Stimulated activated CD8-positive, alpha-beta memory T cell treated with anti-CD3 and anti-CD28 coated beads, Interleukin-7, amount 100 ng/mL, for 1 hour (primary cell): ENCODE measurements at places on chromosomes 16 and 17.

DNA sequence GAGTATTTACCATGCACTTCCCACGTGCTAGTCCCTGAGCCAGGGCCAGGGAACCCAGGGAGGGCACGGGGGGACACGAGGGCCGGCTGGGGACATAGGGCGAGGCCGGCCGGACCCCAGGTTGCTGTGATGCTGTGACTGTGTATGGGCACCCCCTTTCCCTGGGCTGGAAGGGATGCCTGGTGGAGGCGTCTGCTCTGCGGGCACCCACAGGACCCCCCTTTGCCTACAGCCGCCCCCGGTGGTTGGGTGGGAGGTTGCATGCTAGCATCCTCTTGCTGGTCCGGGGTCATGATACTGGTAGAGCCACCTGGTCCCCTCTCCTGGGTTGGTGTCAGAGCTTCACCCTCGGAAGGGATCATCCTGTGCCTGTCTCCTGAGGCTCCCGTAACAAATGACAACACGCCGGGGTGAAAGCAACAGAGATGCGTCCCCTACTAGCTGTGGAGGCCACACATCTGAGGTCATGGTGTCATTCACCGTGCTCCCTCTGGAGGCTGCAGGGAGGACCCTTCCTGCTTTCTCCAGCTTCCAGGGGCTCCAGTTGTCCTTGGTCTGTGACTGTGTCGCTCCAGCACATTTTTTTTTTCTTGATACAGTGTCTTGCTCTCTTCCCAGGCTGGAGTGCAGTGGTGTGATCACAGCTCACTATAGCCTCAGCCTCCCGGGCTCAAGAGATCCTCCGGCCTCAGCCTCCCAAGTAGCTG lies 3.1 kb upstream of the CIAO3 start:
- no peak for DNase-seq

- DNase-seq, result no peak
These were observed 89.6 kb downstream of the CACNG3 start for GRCh38 chr16:24345704-24346103.

DNA sequence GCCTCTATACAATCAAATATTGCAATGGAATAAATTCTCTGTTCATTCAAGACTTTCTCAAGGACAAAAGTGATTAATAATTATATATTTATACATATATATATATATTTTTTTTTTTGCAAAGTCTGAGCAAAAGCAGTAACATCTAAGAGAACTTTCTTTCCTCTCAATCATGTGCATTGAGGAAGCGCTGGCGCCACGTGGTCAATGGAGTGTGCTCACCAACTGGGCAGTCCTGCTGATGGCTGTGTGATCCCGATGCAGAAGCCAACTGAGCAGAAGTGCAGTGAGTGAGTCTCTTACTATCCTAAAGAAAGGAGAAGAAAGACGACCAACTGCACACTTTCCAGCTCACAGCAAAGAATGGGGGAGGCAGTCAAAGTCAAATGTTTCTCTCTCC lies 37.2 kb upstream of the ULK2 start:
- DNase-seq, result no peak

DNA sequence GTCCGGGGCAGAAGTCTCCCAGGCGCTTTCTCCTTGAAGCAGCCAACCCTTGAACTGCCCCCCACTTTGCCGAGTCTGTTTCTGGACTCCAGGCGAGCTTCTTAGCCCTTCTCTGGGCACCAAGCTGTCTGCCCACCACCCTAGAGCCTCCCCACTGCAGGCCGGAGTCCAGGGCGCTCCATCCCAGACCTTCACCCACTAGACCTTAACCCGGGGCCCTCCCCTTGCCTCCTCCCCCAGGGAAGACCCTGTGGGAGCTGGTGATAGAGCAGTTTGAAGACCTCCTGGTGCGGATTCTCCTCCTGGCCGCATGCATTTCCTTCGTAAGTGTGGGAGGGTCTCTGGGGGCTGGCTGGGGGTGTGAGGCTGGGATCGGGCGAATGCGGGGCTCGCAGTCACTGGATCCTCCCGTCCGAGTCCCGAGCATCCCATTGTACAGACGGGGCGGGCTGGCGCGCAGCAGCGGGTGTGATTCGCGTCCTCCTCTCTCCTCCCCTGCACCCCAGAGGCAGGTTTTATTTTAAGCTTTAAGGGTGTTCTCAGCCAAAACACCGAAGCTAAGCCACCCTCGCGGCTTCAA lies 1.1 kb downstream of the ATP2A1 start:
- DNase-seq, result no peak

DNA sequence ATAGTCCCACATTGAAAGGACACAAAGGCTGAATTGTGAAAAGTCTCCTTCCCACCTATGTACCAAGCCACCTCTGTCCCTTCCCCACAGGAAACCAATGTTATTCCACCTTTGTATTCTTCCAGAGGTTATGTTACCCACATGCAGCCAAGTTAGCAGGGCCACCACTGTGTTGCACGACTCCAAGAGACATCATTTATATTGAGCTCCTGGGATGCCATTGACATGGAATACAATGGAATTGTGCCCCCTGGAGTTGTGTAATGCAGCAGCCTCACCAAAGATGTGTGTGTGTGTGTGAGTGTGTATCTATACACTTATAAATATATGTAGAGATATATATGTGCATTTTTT lies 21.6 kb upstream of the MSI2 start:
- DNase-seq, result no peak

GRCh38 chr17:75888484-75888883 lies 8.3 kb downstream of the TRIM65 start:
- no peak for DNase-seq

GRCh38 chr16:24689128-24689527 lies 40.3 kb upstream of the TNRC6A start:
- DNase-seq, result no peak

DNA sequence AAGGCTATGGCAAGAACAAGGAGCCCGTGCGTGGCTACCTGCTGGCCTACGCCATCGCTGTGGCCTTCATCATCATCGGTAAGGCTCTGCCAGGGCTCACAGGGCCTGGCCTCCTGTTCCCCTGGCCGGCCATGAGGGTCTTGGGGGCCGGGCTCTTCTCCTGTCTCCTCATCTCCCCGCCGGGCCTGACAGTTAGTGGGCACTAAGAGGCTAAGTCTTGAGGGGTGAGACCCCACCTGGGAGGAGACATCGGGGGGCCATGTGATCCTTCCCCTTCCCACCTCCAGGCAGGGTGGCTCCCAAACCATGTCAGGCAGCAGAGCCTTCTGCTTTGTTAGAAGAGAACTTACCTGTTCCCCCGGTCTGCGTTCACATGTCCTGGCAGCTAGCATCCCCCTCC lies 15.2 kb downstream of the SLC12A3 start:
- DNase-seq, result no peak

- DNase-seq, result no peak
These were observed 35.5 kb downstream of the CPNE2 start for GRCh38 chr16:57127836-57128235.

GRCh38 chr17:68133346-68134045 lies 98.0 kb downstream of the KPNA2 start:
- DNase-seq, result no peak

DNA sequence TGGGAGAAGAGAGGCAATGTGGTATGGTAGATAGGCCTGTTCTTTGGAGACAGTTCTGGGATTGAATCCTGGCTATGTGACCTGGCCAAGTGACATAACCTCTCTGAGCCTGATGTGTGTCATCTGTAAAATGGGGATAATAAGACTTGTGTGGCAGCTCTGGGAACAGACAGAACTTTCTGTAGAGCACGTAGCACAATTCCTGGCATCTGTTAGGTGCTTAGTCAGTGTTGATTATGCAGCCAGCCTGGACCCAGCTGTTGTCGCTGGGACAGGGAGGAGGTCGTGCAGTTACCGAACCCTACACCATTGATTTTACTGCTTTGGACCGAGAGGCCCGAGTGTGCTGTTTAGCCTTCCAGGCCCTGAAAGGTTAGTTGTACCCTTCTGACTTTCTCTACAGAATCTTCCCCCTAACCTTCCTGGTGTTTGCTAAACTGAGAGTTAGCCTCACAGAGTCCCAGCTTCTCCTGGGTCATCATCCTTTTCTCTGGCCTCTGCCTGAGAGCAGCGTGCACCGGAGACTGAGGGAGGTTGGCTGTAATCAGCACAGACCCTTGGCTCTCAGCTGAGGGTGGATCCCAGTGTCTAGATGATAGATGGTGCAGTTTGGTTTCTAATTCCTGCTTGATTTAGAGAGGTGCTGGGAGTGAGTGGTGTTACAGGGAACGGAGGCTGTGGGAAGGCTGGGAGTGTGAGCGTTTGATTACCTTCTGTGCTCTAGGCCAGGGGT lies 31.9 kb downstream of the MSI2 start:
- no peak for DNase-seq

DNA sequence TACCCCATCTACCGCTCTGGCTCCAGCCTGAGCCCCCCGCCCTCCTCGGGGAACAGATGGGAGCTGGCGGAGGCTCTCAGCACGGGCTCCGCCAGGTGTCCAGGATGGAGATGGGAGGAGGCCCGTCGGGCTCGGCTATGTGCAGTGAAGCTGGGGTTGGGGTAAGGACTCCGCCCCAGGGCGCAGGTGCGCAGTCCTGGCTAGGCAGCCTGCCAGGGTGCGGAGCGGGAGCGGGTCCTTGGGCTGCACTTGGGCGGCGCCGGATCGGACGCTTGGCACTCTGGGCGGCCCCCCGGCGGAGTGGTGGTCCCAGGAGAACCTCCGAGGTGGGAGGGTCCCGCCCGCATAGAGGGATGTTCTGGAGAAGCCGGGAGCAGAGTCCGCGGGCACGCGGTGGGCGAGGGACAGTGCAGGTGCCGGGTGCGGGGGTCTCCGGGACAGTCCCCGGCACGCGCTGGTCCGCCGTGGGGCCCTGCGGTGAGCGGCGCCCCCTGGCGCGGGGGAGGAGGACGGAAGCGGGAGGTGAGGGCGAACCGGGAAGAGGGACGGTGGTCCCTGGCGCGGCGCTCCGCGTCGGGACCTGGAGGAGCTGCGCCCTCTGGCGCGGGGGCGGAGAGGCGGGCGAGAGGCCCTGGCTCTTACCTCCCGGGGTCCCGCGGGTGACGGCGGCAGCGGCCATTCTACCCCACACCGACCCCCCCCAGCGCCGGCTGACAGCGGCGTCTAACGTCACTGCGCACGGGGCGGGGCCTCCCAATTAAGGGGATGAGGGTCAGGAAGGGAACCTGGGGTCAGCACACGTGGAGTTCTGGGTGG lies at the start of gene CAMTA2:
TSS of gene CAMTA2 (minus strand) at position 725 of the 816 bp plus-strand sequence. CDS start 1,453 bp downstream, outside the sequence.
- DNase-seq, result peak; percentile 75

- DNase-seq, result no peak
These were observed 1.2 kb downstream of the OR1F1 start for GRCh38 chr16:3188925-3189825.

DNA sequence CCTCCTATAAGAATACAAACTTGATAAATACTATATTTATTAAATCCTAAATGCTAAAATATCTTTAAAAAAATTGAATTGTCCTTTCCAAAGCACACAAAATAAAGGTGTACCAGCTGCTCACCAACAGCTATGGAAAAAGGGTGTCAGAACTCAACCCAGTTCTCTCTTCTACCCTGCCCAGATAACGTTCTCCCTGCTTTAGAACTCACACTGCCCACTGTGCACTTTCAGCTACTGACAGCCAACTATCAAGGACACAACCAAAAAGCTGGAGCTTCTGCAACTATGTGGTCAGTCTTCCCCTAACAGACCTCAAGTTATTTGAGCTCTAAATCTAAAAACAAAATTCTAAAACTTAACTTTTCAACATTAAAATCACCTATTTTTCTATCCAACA lies 13.7 kb downstream of the AP1G1 start:
- DNase-seq, result no peak

- no peak for DNase-seq
These were observed 21.3 kb downstream of the CA4 start for GRCh38 chr17:60170835-60171752.

- no peak for DNase-seq
These were observed 13.5 kb downstream of the GNAO1 start for GRCh38 chr16:56204816-56205215.

- peak; percentile 28 for DNase-seq
These were observed 33.6 kb upstream of the CCR7 start for GRCh38 chr17:40598619-40599467.

DNA sequence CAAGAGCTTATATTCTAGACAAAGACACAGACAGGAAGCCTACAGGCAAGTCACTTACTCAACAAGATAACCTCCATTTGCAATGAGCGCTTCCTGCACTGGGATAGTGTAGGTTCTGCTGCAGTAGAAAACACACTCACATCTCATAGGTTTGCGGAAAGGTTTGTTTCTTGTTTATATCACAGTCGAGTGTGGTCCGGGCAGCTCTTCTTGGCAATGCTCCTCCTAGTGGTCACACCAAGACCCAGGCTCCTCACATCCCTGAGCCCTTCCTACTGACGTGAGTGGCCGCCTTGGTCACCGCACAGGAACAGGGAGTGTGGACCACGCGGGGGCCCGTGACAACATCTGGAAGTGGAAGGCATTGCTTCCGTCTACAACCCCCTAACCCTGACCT lies 48.0 kb upstream of the RBFOX3 start:
- DNase-seq, result no peak

- no peak for DNase-seq
These were observed 27.7 kb upstream of the CLEC18B start for GRCh38 chr16:74448990-74449389.

GRCh38 chr17:38400286-38400685 lies 28.0 kb upstream of the ARHGAP23 start:
- no peak for DNase-seq

- no peak for DNase-seq
These were observed 274.9 kb downstream of the HAPSTR1 start for GRCh38 chr16:9366048-9366969.

DNA sequence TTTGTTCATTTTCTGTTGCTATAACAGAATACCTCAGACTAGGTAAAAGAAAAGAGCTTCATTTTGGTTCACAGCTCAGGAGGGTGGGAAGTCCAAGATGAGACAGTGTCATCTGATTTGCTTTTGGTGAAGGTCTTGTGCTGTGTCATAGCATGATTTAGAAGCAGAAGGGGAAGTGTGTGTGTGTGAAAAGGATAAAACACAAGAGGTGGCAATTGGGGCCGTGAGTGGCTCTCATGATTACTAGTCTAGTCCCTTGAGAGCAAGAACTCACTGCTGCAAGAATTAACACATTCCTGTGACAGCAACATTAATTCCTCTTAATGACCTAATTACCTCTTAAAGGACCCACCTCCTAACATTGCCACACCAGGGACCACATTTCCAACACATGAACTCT lies 8.3 kb downstream of the SLC35G3 start:
- no peak for DNase-seq

GRCh38 chr17:45971698-45972141 lies 27.3 kb upstream of the STH start:
- no peak for DNase-seq

GRCh38 chr16:3112881-3113574 lies 642 bp downstream of the ZNF205 start:
- no peak for DNase-seq

DNA sequence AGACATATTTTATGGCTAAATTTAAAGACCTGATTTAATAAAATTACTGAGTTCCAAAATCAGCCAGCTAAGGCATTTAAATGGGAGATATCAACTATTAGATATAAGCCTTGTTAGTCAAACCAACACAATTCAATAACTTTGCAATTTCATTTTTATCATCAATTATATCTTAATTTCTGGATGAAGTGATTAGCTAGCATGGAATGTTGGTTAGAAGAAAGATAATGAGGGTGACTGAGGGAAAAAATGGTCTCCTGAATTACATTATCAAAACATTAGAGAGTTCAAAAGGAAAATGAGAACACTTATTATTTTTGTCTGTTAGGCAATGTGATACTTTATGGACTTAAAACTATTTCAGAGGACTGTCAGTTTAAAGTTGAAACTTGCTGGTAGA lies 525.7 kb downstream of the CDH11 start:
- no peak for DNase-seq
